ENCODE measurements at places on chromosomes 1 and 21.

DNA sequence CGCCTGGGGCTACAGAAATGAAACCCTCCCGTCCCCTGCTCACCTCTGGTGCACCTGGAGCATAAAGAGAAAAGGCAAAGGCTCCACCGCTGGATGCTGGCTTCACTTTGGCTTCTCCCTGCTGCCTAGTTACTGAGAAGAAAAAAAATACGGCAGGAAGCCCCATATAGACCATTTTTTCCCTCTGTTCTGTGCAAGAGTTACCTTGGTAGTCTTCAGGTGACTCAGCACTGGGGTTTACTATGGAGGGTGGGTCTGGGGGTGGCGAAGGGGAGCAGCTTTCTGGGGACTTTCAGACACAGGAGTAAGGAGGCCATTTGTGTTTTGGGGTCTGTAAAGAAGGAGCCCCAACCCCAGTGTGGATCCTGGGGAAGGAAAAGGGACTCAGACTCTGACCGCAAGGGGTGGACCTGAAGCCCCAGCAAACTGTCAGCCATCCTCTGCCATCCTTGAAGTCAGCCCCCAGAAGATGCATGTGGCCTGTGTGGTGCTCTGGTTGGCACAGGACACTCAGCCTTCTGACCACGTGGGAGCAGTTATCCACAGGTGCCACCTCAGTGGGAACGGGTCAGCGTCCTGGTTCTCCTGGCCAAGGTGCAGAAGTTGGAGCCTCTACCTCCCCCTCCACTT, 25.9 kb upstream of the EPS8L3 start:
- DNase-seq: no peak

GRCh38 chr1:32241001-32241763, 5.8 kb upstream of the FAM167B start:
- DNase-seq: no peak

- DNase-seq: no peak
These were observed 227.3 kb upstream of the CSF3R start for GRCh38 chr1:36709869-36710481.

GRCh38 chr1:175514387-175514953, 228.9 kb downstream of the TNR start:
- no peak for DNase-seq

- no peak for DNase-seq
These were observed 19.8 kb downstream of the DBT start for GRCh38 chr1:100229681-100230443.

DNA sequence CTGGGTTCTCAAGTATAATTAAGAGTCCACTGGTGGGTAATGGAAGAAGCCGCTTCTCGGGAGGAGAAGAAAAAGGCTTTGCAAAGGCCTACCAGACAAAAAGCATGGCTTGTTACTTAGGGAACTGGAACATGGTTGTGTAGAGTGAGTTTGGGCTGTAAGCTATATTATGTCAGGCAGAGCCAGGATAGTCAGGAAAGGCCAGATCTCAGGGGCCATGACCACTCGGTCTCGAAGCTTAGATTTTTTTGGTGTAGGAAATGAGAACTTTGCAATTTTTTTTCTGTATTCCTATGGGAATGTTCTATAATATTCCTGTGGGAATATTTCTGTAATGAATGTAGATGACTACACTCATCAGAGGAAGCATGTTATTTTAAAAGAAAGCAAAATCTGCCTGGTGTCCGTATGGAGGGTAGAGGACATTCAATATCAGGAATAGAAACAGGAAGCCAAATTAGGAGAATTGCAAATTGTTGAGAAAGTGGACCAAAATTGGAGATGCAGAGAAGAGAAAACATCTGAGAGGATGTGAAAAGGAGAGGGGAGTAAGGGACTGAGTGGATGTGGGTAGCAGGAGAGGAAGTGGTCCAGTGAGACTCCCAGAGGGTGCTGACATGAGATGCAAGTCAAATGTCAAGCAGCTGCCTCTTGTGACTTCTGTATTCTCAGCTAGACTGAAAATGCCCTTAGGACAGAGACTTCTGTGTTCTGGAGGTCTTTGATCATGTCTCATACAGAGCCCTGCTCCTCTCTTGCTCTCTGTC, 45.2 kb upstream of the HAO2 start:
- no peak for DNase-seq

GRCh38 chr1:181175356-181175910, 86.9 kb downstream of the IER5 start:
- DNase-seq: no peak

GRCh38 chr1:20380175-20380574, 89.5 kb downstream of the VWA5B1 start:
- DNase-seq: no peak

- peak; percentile 69 for DNase-seq
These were observed 4.0 kb upstream of the GPR3 start for GRCh38 chr1:27388337-27389005.

DNA sequence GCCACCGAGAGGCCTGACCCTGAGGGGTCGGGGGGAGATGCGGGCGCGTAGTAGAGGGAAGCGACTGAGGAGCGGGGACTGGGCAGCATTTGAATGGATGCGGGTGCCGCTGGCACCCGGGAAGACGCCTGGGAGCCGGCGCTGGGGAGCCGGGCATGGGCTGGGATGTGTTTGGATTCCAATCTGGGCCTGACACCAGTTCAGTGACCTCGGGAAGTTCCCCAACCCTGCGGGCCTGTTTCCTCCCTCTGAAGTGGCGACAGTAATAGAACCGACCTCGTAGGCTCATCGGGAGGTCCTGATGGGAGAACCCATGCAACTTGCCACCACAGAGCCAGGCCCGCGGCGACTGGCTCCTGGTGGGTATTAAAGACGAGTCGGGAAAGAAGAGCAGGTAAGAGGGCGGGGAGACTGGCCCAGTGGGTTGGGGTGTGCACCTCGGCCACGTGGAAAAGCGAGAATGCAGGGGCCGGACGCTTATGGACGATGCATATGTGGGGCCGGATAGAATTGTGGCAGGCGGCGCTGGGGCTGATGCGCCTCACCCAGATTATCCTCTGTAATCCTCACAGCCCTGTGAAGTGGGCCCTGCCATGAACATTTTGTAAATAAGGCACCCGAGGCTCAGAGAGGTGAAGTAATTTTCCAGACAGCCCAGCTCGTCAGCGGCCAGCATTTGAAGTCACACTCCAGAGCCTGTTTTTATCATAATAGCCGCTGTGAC, 105.8 kb downstream of the SLC16A1 start:
- no peak for DNase-seq

DNA sequence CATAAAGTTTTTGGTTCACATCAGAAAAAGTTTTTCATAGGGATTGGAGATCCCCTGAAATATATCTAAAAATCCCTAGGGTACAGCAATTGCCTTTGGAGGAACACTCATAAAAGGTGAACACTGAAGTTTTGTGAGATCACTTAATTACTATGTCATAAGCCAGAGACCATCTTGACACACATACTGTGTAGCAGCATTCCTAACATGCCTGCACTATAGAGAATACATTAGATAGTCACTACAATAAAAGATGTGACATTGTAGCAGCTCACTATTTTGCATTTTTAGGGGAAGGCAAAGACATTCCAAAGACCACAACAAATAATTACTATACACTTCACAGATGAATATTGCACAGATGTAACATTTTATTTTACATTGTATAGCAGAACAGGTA, 779.9 kb downstream of the KCNT2 start:
- no peak for DNase-seq

- no peak for DNase-seq
These were observed 114.6 kb downstream of the ZBTB18 start for GRCh38 chr1:244165701-244166100.

DNA sequence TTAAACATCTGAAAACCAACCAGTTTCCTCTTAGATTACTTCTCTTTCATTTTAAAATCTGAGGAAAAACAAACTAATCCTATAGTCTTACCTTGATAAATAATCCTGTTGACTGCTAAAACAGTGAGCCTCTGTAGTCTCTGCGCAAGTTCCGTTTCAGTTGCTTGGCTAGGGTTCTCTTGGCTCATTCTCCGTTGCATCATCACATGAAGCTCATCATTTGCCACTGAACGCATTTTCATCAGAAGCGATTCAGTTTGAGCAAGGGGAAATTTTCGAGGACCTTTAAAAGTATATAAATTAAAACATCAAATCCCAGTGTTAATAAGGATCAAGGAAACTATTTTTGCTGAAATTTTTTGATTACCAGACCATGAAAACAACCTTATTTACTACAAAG, 96.7 kb upstream of the GNG4 start:
- no peak for DNase-seq

DNA sequence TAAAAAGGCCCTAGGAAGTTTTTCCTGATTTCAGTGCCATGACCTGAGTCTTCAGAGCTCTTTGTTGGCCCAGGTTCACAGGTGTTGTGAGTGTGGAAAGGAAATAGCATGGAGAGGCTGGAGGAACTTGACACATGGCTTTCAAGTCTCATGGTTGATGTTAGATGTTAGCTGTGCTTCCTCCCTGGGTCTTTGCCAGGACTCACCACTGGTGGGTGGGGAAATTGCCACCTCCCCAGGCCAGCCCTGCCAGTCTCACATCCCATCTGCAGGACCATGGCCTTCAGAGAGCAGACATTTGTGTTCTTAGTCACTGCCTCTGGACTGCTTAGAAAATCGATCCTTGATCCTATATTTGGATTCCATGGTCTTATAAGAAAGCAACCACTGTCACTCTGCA, 383.2 kb downstream of the DISC1 start:
- DNase-seq: no peak

DNA sequence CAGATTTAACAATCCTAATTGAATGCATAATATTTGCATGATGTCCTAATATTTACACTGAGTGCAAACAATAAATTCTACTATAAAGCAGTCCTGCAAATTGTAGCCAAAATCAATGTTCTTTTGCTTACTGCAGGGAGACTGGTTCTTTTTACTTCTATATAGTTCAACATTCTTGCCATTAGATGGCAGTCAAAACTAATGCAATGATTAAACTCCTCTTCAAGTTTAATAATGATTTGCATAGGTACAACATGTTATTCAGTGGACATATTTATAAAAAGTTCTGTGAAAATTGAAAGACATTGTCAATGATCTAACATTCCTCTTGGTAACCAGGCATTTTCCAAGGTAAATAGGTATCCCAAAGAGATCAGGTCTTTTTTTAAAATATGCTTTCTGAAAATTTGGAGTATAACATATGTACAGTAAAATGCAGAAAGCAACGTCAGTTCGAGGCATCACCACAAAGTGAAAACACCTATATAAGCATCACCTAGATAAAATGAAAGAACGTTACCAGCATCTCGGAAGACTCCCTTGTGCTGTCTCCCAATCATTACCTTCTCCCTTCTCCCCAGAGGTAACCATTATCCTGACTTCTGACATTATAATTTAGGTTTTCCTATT, 9.8 kb upstream of the FNBP1L start:
- no peak for DNase-seq

- DNase-seq: no peak
These were observed 9.2 kb upstream of the SERTAD4 start for GRCh38 chr1:210223226-210223904.
